ENCODE measurements at places on chromosomes 3 and 15. TPM values are rescaled to one million over a fixed set of nuclear protein-coding genes. Genes with fewer than 3 reads are reported as not detected.

The DPPA2 gene
- not detected for total RNA-seq

The BFSP2 gene
- not detected for total RNA-seq

The BUB1B gene
- 5.0 TPM for total RNA-seq

The MAGI1 gene
- 12.8 TPM for total RNA-seq

The LRRN1 gene
- not detected for total RNA-seq

The GOLGA8O gene
- 0.18 TPM for total RNA-seq

The ONECUT1 gene
- not detected for total RNA-seq

The HYAL3 gene
- 7.8 TPM for total RNA-seq

The MYZAP gene
- total RNA-seq: 0.54 TPM

The NPAP1 gene
- total RNA-seq: not detected

The DCBLD2 gene
- total RNA-seq: 123 TPM

The CPN2 gene
- not detected for total RNA-seq

The TGM4 gene
- total RNA-seq: not detected

The DISP2 gene
- 0.36 TPM for total RNA-seq

The RETNLB gene
- not detected for total RNA-seq

The CCR1 gene
- not detected for total RNA-seq

The ZNF592 gene
- 9.4 TPM for total RNA-seq

The GPR156 gene
- total RNA-seq: 0.49 TPM

The CHRNA3 gene
- not detected for total RNA-seq

The SCAP gene
- 57.7 TPM for total RNA-seq

The AHSG gene
- total RNA-seq: not detected

The LRRIQ4 gene
- total RNA-seq: not detected

The POPDC2 gene
- total RNA-seq: not detected

The PDHB gene
- total RNA-seq: 105 TPM

The GOLGA8T gene
- total RNA-seq: not detected

The DCLK3 gene
- not detected for total RNA-seq
